HAP-1 (cell line): ENCODE measurements at places on chromosomes 4 and X.

DNA sequence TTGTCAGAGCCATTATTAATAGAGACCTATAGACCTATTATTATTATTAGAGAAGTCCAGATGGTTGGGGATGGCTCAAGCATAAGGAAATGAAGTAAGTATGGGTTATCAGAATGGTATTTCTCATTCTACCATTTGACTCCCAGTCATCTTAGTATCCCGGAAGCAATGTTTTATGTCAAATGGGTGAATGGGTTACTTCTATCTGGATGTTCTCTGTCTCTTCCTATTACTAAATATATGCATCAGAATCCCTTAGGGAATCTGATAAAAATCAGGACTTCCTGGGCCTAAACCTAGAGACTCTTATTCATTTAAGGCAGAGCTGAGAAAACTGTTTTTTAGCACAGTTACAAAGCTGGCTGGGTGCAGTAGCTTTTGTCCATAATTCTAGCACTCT is 149.9 kb downstream of the SLC10A7 start:
- DNase-seq = no peak

- DNase-seq = no peak
Observed at GRCh38 chr4:27397886-27398285, 537.2 kb downstream of the STIM2 start.

DNA sequence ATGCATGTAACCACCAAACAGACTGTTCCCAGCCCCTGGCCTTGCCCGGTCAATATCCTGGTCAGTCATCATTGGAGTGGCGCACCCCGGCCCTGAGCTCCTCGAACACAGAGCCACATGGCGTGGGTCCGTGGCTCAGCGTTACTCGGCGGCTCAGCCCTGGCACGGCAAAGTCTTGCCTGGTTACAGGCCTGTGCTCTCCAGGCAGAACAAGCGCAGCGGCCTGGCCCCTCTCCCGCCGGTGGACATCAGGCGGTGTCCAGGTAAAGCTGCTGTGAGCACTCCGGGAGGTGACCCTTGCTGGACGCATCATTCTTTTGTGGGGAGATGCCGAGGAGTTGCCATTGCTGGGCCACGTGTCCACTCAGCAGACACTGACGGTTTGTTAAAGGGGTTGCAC is 6.1 kb upstream of the UVSSA start:
- no peak for DNase-seq

- DNase-seq = no peak
Observed at GRCh38 chrX:35507701-35508100, 290.4 kb upstream of the MAGEB16 start.

GRCh38 chr4:96642490-96642889 is 802.6 kb downstream of the PDHA2 start:
- DNase-seq = no peak

DNA sequence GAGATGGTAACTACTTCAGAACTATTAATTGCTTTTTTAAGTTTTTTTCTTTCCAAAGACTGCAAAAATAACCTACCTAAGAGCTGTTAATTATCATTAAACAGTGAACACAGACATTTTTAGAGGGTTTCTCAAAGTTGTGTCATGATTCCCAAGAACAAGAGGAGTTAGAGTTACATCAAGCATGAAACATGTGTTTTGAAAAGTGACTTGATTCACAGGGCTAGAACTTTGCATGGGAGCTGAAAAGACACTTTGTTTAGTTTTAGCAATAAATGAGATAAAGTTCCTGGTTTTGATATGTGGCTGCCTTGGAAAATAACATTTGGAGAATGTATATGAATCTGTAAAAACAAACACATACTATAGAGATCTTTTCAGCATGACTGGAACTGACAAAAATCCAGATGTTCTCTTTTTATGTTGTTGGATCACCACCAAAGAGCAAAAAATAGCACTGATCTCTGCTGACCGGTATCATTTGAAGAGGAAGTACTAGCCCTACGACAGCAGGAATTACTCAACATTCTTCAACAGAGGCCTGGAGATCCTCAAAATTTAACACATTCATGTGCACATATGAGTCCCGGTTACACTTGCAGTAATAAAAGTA is 173.0 kb upstream of the PCDH18 start:
- no peak for DNase-seq

- no peak for DNase-seq
Observed at GRCh38 chr4:21248331-21248730, 548.1 kb downstream of the PACRGL start.
